Retinal pigment epithelial cell (primary cell): ENCODE measurements at places on chromosomes 2 and 18.

GRCh38 chr2:173161507-173161906, 85.9 kb downstream of the MAP3K20 start:
- DNase-seq = no peak

DNA sequence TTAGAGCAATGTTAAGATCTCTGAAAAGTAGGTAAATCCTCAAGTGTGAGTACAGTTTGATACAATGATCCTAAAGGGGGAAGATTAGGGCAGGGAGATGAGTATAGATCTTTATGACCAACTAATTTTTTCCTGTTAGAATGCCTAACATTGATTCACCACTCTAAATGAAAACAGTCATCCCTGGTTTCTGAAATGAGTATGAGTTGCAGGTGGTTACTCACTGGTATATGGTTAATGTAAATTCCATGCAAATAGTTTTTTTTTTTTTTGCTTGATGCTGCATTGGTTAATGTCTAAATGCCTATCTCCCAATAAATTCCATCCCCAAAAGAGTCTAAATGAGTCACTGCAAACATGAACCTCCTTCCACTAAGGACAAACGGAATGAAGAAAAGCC, 55.0 kb upstream of the SERPINB2 start:
- no peak for DNase-seq

DNA sequence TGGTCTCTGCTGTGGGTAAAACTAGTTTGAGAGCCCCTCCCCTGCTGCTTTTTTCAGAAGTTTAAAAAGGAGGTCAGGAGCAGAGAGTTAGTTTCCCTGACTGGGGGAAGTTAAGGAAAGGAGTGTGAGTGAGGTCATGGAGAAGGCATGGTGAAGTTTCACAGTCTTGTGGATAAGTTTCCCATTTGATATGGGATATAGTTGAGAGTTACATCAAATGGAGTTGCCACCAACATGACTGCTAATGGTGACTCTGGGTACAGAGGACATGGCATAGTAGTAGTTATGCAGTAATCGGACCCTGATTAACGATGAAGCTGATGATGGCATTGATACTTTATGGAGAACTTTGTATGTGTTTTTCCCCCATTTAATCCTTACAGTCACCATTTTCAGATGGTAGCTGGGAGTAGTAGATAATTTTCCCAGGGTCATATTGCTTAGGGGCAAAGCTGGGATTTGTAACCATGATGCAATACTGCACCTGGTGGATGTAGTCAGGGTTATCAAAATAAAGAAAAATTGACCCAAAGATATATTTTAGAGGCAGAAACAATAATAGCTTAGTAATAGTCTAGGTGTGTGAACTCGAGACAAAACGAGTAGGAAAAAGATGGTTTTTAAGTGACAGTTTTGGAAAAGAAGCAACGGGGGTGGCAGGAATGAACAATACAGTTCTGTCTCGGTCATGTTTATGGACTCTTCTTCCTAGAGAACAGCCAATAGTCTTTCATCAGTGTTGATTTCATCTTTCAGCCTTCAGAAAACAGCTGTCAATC, 74.6 kb downstream of the FMNL2 start:
- no peak for DNase-seq

DNA sequence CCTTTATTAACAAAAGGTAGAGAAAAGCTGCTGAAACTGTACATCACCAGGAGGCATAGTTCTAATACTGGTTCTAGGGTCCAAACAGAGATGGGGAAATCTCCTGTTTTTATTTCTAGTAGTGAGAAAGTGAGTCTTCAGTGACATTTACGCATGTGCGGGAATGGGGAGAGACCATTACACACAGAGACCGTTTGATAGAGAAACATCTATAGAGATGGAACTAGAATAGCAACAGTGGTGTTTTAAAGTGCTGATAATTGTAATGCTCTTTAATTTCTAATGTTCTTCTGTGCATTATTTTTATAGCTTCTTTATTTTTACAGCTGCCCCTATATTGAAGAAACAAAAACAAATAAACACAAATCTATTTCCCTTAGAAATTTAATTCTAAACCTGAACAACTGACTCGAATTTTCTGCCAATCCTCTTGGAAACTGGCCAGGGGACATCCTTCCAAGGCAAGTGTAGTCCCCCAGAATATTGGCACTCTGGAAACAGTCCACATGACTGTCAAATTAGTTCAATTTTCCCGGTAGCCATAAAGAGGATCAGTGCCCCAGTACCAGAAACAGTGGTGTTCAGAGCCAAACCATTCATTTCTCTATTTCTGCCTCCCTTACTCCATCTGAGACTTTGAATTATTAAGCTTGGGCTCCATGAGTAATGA, 260.9 kb downstream of the ICOS start:
- no peak for DNase-seq

DNA sequence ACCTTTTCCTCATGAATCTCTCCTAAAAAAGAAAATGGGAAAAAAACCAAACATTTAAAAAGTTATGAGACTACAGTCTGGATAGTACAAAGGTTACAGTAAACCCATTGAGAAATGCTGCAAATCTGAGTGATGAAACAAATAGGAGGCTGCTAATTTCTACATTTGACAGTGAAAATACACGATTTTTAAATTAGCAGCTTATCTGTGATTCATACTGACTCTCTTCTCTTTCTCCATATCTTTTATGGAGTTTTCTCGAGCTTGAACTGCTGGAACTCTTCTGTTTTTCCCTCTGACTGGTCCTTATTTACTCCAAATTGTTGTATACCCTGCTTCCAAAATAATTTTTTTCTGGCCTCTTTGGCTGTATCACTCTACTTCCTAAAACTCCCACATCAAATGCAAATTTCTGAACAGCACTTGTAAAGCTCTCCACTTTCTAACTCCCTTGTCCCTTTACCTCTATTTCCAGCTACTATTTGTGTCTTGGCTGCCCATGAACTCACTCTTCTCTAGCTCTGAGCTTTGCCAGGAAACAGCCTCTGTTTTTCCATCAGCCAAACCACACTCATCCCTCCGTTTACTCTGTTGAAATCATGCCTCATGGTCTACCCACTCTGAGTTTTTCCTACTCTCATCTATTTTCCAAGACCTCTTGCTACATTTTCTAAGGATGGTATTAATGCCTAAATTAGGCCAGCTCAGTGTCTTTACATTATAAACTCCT, 73.7 kb downstream of the RBMS1 start:
- no peak for DNase-seq

DNA sequence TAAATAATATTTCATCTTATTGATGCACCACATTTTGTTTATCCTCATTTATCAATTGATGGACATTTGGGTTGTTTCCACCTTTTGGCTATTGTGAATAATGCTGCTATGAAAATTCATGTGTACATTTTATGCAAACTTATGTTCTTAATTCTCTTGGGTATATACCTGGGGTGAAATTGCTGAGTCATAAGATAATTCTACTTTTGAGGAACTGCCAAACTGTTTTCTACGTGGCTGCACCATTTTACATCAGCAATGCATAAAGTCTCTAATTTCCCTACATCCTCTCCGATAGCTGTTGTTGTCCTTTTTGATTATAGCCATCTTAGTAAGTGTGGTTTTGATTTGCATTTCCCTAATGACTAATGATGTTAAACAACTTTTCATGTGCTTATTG, 116.5 kb upstream of the DLX2 start:
- DNase-seq = no peak

DNA sequence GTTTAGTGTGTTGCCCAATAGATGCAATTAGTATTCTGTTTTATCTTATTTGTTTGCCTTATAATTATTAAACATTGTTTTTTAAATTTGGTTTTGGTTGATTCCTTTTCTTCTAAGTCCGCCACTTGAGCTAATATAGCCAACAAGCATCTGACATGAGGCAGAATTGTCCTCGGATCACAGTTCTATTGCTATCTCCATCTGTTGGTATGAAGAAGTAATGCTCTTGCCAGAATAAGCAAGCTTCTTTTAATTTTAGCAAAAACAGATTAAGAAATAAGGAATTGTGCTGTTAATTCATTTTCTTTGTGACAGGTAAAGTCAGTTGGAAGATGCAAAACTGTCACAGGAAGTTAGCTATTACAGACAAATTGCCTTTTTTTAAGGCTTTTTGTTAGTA, 54.3 kb downstream of the R3HDM1 start:
- DNase-seq = no peak

DNA sequence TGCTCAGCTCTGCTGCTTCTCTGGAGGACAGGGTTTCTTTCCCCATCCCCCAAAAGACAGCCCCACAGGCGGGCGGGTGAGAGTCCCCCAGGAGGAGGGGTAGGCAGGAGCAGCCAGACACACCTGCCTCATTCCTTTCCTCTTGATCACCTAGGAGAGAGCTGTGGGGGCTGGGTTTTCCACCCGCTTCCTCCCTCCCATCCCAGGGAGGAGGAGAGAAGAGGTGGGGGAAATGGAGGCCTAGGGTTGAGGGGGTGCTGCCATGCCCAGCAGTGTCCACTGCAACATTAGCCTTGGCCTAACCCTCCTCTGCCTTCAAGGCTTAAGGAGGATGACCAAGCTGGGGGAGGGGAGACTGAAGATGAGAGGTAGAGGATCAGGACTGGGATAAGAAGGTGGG, 14.7 kb downstream of the WNT10A start:
- no peak for DNase-seq

DNA sequence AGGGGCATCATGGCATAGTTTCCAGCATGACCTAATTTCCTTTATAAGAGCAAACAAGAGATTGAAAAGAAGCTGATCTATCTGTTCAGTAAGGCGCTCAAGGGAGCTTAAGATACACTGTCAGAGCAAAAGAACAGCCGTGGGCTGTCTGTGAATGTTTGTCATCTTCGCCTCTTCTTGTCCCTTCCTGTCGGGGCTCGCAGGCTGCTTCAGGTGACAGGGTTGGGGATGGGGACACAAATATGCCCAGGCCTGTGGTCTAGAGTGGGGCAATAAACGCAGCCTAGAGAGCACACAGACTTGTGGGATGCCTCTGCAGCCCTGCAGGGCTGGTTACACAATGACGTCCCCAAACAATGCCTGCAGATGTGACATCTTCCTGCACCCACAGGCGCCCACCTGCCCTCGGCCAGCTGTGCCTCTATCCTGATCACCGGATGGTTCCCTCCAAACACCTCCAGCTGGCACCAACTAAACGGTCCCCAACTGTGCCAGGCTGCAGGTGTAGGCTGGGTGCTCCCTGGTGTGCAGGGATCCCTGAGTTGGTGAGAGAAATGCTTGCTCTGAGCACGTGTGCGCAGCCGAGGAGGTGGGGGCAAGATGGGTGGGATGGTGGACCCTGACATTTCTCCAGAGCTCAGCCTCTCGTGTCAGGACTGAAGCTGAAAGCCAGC, 72.8 kb downstream of the EDAR start:
- DNase-seq = no peak
